ENCODE measurements at places on chromosomes 5 and 9.

GRCh38 chr5:79573983-79574890, 38.0 kb upstream of the TENT2 start:
- no peak for DNase-seq

GRCh38 chr9:101711330-101711941, 27.0 kb downstream of the GRIN3A start:
- peak; percentile 3 for DNase-seq

DNA sequence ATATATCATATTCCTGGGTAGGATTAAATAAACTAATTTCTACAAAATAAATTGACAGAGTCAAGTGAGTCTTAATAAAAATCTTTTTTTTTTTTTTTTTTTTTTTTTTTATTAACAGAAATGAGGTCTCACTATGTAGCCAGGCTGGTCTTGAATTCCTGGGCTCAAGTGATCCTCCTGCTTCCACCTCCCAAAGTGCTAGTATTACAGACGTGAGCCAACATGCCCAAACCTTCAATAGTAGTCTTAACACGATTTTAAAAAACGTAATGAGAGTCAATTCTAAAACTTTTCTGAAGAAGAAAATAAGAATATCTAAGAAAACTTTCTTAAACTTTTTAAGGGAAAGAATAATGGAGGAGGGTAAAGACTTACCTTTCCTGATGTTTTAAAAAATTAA, 84.2 kb downstream of the YIPF5 start:
- no peak for DNase-seq

DNA sequence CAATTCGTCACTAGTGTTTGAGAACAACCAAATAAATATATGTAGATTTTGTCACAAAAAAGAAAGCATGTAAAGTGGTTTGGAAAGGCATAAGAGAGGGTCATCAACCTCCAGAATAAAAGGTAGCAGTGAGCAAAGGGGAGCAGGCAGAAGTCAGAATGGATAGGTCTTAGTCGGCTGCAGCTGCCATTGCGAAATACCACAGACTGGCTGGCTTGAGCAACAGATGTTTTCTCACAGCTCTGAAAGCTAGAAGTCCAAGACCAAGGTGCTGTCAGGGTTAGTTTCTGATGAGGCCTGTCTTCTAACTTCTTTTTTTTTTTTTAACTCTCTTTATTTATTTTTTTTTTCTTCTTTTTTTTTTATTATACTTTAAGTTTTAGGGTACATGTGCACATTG, 208.1 kb upstream of the PIK3R1 start:
- no peak for DNase-seq

GRCh38 chr9:127170103-127170502, 47.7 kb upstream of the ANGPTL2 start:
- no peak for DNase-seq

DNA sequence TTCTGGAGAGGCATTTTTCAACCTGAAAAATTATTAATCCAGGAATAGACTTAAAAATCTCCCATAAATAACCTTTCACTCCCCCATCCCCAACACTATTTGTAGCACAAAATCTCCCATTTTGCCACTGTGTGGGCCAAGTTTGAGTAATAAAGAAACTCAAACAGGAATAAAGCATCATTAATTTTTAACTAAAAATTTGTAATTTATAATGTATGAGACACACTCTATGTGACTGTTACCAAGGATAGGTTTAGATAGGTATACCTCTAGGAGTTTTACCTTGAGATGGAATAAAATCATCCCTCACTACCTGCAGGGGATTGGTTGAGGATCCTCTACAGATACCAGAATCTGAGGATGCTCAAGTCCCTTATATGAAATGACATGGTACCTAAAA, 30.1 kb downstream of the CHD1 start:
- DNase-seq, result no peak
